ENCODE measurements at places on chromosomes 13 and 19.

GRCh38 chr13:25910991-25911419 lies 140.8 kb downstream of the SHISA2 start:
- no peak for DNase-seq

DNA sequence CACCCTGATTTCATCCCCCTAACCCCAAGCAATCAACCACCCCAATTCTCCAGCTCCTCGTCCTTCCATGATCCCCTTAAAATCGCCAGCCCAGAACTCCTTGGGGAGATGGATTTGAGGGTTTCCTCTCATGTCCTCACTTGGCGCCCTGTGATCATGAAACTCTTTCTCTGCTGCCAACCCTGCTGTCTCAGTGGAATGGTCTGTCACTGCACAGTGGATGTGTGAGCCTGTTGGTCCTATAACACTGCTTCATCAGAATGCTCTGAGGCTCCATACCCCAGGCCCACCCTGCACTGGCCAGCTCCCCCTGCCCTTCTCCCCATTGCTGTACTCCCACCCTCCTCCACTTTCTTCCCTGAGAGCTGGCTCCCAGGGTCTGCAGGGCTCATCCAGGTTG lies 12.6 kb upstream of the ZNF792 start:
- no peak for DNase-seq

DNA sequence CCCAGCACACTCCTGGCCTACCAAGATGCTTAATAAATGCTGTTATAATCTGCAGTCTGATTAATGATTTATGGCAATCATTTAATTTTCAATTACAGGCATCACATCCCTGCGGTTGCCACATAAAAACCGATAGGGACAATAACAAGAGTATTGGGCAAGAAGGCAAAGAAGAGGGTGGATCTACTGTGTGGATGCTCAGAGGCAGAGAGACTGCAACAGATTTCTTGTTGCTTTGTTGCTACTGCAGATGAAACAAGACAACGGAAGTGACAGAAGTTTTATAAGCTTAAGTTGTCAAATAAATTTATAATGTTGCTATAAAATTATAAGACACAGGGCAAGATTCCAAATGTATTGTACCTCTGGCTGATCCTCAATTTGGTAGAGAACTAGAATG lies 154.8 kb downstream of the ABCC4 start:
- no peak for DNase-seq

DNA sequence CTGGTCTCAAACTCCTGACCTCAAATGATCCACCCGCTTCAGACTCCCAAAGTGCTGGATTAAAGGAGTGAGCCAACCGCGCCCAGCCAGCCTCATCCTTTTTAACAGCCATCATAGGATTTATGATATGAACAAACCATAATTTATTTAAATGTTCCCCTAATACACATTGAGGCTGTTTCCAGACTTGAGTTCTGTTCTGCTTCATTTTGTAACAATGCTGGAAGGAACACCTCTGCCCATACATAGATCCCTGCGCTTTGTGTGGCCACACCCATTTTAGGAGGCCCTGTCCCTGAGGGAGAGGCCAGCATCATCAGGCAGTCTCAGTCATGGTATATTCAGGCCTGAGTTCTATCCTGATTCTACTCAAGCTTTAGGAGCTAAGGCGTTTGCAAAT lies 35.9 kb downstream of the TPT1 start:
- no peak for DNase-seq

- peak; percentile 18 for DNase-seq
Measured at GRCh38 chr13:95955255-95955654, 97.9 kb downstream of the UGGT2 start.

DNA sequence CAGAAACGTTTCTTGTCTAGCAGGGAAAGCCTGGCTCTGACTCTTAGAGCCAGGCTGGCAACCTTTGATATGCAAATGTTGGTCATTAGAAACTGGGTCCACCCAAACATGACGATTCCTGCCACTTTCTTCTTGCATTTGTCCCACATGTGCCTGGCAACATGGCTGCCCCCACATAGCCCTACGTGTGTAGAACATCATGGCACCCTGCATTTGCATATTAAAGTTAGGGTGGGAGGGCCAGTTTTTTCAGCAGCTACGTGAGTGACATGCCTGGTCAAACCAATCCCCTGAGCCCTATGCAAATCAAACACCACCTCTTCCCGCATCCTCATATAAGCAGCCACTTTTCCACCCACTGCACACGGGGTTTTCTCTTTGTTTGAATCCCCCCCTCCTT lies 95.0 kb downstream of the LIG4 start:
- DNase-seq, result no peak

GRCh38 chr13:106349080-106349931 lies 186.2 kb downstream of the EFNB2 start:
- no peak for DNase-seq

GRCh38 chr19:5958074-5958850 lies 19.7 kb downstream of the RANBP3 start:
- DNase-seq, result no peak

- DNase-seq, result no peak
Measured at GRCh38 chr19:42480335-42481095, 37.8 kb upstream of the CXCL17 start.

- no peak for DNase-seq
Measured at GRCh38 chr13:91238036-91238435, 109.5 kb upstream of the MIR17HG start.

GRCh38 chr13:38979891-38980749 lies 10.5 kb downstream of the STOML3 start:
- DNase-seq, result no peak

DNA sequence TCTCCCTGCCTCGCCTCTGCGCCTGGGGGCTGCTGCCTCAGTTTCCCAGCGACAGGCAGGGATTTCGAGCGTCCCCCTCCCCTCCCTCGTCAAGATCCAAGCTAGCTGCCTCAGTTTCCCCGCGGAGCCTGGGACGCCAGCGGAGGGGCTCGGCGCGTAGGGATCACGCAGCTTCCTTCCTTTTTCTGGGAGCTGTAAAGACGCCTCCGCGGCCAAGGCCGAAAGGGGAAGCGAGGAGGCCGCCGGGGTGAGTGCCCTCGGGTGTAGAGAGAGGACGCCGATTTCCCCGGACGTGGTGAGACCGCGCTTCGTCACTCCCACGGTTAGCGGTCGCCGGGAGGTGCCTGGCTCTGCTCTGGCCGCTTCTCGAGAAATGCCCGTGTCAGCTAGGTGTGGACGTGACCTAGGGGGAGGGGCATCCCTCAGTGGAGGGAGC lies 722 bp upstream of the ICAM1 start:
- DNase-seq, result peak; percentile 88

DNA sequence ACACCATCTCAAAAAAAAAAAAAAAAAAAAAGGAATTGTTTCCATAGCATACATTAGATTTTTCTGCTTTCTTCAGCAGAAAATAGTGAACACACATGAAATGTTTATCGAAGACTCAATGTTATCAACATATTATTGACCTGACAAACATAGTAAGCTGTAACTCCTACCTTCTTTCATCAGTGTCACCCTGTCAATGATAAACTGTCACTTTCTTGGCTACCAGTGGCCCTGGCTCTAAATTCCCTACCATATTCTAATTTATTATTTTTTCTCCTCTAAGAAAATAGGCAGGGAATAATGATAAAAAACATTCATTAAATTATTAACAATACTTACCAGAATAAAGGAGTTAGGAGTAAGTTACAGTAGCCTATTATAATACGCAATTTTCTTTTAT lies 127.3 kb upstream of the KLHL1 start:
- no peak for DNase-seq

GRCh38 chr13:75738841-75739240 lies 102.7 kb downstream of the LMO7 start:
- no peak for DNase-seq

DNA sequence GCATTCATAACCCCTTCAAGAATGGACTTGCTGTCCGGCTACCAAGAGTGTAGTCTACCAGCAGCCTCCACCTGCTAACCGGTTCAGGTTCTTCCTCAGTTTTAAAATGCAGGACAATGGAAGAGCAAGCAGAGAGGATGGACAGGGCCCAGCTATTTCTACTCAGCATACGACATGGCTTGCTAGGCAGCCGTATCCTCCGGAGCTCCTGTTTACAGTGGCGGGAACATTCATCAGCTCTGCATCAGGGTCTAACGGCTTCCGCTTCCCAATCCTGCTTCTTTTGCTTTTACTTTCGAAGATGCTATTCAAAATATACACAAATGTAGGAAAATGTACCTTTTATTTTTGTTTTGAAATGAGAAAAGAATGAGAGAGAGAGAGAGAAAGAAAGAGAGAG lies 118.5 kb downstream of the TRPC4 start:
- DNase-seq, result no peak

DNA sequence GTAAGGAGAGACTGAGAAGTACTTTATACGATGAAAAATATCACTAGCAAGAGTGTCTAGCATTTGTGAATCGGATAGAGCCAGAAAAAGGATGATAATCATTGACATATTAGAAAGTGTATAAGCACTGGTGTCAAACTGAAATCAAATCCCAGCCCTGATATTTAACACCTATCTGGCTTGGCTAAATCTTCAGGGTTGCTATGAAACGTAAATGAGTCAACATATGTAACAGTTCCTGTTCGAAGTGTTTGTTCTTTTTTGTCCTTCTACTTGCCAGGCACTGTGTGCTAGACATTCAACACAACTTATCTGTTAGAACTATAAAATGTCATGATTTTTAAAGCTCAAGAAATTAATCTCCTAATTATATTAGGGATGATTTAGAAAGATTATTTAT lies 40.8 kb downstream of the SERPINE3 start:
- no peak for DNase-seq

DNA sequence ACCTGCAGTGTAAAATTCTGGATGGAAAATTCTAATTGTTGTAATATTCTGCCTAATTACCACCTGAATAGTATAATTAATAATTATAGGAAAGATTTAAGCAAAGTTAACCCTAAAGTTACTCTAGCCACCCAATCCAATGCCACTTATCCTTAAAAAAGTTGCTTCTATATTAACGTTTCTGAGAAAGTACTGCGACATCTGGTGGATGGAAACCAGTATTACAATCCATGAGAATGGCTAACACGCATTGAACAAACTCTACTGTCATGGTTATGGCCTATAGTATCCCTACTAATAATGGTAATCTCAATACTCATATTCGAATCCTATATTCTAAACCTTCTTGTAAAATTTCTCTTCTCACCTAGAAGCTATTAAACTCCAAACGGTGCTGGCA lies 1551.8 kb downstream of the SLITRK1 start:
- no peak for DNase-seq

GRCh38 chr19:47363758-47364531 lies 14.8 kb downstream of the DHX34 start:
- DNase-seq, result no peak

- no peak for DNase-seq
Measured at GRCh38 chr13:27847669-27848068, 55.4 kb downstream of the GSX1 start.

DNA sequence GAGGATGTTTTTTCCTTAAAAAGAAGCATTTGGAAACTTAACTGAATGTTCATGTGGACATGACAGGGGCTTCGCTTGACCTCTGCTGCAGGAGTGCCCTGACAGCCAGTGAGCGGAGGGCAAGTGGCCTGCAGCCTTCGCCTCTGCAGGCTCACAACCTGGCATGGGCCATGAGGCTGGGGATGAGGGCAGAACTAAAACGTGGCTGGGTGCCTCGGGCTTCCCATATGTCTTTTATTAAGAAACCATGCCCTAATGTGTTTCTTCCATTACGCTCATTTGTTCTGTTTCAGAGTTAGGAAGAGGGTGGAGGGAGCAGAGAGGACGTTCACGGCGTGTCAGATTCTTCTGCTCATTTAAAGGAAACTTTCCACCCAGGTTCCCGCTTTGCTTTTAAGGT lies 2.9 kb downstream of the ARHGEF7 start:
- DNase-seq, result no peak

GRCh38 chr13:38686577-38687245 lies at the start of gene FREM2:
TSS of gene FREM2 (plus strand) at chr13:38687077. CDS start at chr13:38687345, 268 bp downstream.
- DNase-seq, result peak; percentile 4

DNA sequence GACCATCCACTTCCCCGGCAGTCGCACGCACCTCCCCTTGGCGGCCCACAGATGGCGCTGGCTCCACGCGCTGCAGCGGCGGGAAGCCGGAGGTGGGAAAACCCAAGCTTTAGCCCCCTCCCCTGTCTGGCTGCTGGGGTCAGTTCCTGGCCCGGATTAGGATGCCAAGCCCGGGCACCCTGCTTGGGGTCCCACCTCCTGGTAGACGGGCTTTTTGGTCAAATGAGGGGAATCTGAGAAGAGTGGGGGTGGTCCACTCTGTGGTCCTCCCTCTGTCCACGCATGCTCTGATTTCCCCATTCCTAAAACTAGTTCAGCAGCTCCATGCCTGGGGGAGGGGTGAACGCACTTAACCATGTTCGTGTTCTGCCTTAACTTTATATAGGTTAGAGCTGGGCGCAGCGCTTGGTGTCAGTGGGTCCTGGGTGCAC lies 8.1 kb upstream of the ADGRE2 start:
- DNase-seq, result peak; percentile 52

- no peak for DNase-seq
Measured at GRCh38 chr13:104769545-104769944, 1703.3 kb upstream of the SLC10A2 start.

GRCh38 chr19:27652281-27652680 lies 1560.7 kb downstream of the UQCRFS1 start:
- DNase-seq, result no peak

- DNase-seq, result peak; percentile 71
Measured at GRCh38 chr19:17996826-17997316, 11.1 kb upstream of the ARRDC2 start.

- DNase-seq, result no peak
Measured at GRCh38 chr13:67520886-67521285, 290.8 kb upstream of the PCDH9 start.

- DNase-seq, result no peak
Measured at GRCh38 chr13:41471785-41472184, 14.4 kb downstream of the RGCC start.

DNA sequence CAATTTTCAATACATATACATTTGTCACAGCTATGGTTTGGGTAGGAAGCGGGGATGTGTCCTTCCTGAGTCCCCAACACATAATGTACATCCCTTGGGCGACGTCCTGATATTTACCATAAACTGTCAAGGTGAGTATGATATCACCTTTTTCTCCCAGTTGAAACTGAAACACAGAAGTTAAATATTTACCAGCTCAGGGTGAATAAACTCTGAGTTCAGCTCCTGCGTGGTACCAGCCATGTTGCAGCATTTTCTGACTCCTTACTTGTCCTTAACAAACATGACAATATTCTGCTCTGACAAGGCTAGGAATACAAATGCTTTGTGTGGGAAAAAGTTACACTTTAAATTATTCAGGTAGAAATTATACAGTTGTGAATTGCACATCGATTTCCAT lies 294.2 kb downstream of the TEX29 start:
- DNase-seq, result no peak

DNA sequence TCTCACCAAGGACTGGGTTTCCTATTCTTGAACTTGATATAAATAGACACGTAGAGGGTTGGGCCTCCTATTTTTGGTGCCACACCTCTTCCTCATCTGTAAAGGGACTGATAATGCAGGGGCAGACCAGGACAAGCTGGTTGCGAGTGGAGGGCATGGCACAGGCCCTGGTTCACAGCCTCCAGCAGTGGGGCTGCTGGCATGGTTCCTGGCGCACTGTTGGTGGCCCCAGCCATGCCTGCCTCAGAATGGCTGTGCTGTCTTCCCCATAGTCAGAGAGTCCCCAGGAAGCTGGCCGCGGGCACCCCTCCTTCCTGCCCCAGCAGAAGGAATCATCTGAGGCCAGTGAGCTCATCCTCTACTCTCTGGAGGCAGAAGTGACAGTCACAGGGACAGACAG lies 10.5 kb upstream of the OVOL3 start:
- DNase-seq, result no peak

- no peak for DNase-seq
Measured at GRCh38 chr13:30038884-30039283, 188.5 kb upstream of the UBL3 start.

- DNase-seq, result no peak
Measured at GRCh38 chr19:28264556-28264955, 948.4 kb downstream of the UQCRFS1 start.

All from GM06990 (cell line).